ENCODE measurements at places on chromosomes 12 and 14.

DNA sequence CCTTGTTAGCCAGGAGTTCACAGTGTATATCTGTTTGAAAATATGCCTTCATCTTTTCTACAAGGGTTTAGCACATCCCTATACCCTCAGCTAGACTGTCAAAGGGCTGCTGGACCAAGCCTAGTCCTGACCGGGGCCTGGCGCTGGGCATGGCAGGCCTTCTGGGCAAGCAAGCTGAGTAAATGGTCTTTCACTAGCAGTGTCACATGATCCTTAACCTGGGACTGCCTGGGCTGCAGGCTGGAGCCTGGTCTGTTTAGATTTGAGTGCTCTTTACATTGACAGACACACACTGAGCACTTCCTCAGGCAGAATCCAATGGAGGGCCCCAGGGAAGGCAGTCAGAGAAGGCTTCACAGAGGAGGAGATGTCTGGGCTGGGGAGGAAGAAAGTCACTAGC is 6.9 kb upstream of the AVIL start:
- DNase-seq = no peak

GRCh38 chr14:96635850-96636249 is 133.7 kb downstream of the PAPOLA start:
- no peak for DNase-seq

GRCh38 chr12:65565601-65566560 is 258.4 kb upstream of the HMGA2 start:
- DNase-seq = no peak

DNA sequence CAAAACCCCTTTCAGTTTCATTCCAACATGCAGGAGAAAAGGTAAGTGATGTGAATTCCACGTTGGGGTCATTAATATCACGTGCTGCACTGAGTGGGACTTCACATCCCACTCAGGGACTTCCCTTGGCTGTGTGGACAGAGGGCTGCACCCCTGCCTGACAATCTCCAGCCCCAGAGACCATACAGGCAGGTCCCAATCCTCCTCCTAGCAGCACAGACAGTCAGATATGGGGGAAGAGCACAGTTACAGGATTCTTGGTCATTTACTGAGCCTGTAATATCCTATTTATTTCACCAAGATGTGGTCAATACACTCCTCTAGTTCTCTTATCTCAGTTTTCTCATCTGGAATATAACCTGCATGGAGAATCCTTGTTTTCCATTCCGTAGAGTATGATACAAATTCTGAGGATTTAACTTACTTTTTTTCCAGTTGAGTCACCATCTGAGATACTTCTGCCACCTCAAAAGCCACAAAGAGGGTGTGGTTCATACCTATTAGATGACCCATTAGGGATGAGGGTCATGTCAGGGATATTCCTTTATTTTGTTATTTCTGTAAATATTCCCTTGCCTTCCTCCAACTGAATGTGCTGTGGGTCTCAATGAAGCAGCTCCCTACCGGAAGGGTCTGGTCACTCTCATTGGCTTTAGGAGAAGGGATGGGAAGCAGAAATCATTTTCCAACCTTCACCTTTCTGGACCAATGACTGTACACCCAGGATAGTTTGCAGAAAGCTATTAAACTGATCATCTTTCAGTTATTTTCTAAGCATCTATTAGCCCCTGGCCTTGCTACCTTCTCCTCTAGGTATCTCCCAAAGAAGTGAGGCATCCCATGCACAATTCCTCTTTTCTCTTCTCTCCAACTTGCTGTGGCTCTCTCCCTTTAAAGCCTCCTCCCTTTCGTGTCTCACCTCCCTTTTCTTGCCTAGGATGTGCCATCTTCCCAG is 43.0 kb upstream of the NTF3 start:
- DNase-seq = no peak

- no peak for DNase-seq
These were observed 70.3 kb downstream of the STON2 start for GRCh38 chr14:81329640-81330381.

DNA sequence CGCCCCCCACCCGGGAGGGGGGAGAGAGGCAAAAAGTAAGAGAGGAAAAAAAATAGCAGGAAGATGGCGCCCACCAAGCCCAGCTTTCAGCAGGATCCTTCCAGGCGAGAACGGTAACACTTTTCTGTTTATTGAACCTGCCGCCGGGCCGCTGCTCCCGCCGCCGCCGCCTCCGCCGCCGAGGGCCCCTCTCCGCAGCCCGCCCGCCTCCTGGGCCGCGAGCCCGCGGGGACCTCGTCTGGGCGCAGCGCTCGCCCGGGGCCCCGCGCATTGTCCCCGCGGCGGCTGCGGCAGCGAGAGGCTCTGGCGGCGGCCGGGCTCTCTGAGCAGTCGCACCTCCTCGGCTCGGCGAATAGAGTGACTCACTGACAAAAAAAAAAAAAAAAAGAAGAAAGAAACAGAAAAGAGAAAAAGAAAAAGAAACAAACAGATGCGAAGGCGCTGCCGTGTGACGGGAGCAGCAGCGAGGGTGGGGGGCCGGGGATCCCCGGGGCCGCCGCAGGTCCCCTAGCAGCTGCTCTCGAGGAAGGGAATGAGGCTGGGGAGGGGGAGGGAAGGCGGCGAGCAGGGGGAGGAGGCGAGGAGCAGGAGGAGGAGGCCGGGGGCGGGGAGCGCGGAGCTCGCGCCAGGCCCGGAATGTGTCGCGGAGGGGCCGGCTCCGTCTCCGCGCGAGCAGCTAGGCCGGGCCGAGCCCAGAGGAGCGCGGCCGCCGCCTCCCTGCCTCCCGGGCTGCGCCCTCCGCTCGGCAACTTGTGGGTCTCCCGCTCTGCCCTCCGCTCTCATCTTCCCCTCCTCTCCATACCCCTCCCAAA is 781 bp downstream of the NPAS3 start:
- DNase-seq = no peak

DNA sequence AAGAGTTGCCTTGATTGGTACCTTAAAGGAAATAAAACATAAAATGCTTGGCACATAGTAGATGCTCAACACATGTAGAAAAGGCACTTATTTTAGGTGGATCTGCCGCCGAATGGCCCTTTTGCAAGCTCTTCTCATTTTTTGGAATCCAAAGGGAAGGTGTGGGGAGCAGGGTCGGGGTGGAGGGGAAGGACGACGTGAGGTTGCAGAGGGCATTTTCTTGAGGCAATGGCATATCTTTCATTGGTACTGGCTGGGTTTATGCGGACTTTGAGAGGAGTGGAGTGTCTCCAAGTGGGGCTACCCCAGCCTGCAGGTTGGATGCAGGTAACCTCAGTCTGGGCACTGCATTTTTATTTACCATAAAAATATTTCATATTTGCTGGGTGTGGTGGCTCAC is 8.1 kb downstream of the RTL1 start:
- no peak for DNase-seq

DNA sequence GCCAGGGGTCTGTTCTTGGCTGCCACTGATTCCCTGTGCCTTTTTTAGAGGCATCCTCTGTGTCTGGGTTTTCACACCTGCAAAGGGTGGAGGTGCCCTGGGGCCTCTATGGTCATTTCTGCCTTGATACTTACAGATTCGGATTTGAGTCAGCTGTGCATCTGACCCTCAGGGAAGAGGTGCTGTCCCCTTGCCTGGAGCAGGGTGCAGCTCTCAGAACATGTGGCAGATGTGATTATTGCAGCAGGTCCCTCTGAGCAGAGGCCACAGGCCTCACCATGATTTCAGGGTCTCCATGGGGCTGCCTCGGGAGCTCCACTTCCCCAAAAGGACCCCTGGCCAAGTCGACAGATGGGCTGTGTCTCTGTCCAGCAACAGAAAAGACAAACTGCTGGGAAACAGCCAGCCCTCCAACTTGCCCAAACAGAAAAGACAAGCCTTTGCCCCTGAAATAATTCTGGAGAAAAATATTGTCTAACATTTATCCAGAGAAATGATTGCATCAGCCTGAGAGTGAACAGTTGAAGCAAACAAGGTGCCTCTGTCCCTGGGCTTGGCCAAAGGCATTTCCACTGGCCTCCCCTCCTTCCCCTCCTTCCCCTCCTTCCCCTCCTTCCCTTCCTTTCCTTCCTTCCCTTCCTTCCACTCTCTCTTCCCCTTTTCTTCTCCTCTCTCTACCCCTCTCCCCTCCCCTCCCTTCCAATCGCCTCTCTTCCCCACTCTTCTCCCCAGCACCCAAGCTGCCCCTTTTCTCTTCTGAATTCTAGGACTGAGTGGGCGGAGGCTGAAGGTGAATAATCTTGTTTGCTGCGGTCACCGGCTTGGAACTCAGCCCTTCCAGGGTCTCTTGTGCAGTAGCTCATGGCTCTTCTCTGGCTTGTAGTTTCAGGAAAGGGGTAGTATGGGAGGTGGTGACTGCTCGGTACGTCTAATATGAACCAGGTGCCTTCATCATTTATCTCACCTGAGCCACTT is 676 bp downstream of the SERPINA3 start:
- no peak for DNase-seq

GRCh38 chr12:51056242-51056641 is 8.1 kb downstream of the LETMD1 start:
- DNase-seq = no peak

DNA sequence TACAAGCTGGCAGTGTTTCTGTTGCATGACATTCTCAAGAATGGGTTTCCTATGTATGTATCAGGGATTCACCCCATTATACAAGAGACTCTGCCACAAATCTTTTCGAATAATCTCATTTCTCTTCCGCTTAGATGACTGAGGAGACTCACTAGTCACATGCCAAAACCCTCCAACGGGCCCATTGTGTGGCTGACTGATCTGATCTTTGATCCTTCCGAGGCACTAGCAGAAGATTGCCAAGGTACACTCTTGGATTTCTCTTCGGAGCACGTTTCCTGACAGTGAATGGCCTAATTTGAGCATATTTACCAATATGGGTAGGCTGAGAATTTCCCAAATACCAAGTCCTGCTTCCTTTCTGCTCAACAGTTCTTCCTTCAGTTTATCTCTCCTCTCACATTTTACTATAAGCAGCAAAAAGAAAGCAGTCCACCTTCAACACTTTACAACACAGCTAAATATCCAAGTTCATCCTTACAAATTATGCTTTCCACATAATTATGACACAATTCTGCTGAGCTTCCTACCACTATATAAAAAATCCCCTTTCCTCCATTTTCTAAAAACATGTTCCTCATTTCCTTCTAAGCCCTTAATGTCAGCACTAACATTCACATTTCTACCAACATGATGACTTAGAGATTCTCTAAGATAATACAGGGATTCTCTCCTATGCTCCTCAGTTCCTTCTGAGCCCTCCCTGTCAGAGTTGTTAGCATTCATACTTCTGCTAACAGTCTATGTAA is 11.0 kb downstream of the PRPH start:
- no peak for DNase-seq

GRCh38 chr14:56635041-56635440 is 55.4 kb downstream of the TMEM260 start:
- DNase-seq = no peak

DNA sequence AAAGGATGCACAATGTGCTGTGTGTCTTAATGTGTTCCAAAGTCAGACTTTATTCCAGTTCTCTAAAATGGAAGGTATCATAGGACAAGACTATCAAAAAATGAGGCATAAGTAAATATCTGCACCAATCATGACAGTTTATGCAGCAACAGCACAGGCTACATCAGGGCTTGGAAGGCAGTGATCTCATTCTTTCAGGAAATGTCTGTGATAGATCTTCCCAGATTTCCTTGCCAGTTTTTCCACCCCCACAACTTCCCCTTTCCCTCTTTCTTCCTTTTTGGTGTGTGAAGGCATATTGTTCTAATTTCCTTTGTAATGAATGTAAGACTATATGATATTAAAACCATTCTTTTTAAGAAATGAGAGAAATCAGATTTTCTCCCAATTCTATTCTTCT is 326.7 kb downstream of the ATP23 start:
- DNase-seq = no peak

DNA sequence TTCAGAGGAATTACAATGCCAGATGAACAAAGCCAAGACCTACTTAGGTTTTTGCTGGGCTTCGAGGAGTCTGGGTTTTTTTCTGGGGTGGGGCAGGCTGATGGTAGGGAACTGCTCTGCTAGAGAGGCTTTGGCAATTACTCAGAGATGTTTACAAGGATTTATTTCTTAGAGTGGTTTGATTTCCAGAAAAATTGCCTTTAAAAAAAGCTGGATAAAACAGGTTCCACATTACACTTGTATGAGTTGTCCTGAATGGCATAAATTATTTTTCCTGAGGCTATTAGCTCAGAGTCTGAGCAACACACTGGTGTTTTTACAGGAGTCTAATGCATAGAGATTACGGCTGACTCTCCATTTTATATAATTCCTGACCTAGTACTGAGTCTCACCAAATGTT is 118.5 kb upstream of the FRMD6 start:
- DNase-seq = no peak

GRCh38 chr12:106490264-106490663 is 92.5 kb upstream of the RFX4 start:
- no peak for DNase-seq

- DNase-seq = no peak
These were observed 17.1 kb downstream of the ERP27 start for GRCh38 chr12:14921218-14921617.

DNA sequence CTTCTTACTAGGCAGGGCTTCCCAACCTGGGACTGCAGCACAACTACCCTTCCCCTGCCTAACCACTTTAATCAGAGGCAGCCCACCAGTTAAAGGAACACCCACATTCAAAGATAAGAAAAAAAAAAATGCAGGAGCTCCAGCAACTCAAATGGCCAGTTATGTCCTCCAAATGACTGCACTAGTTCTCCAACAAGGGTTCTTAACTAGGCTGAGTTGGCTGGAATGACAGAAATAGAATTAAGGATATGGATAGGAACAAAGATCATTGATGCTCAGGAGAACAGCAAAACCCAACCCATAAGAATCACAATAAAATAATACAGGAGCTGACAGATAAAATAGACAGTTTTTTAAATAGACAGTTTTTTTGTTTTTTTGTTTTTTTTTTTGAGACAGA is 154.2 kb downstream of the PLCZ1 start:
- DNase-seq = no peak
